ENCODE measurements at places on chromosomes 4 and X. TPM values are rescaled to one million over a fixed set of nuclear protein-coding genes. Genes with fewer than 3 reads are reported as not detected.

DNA sequence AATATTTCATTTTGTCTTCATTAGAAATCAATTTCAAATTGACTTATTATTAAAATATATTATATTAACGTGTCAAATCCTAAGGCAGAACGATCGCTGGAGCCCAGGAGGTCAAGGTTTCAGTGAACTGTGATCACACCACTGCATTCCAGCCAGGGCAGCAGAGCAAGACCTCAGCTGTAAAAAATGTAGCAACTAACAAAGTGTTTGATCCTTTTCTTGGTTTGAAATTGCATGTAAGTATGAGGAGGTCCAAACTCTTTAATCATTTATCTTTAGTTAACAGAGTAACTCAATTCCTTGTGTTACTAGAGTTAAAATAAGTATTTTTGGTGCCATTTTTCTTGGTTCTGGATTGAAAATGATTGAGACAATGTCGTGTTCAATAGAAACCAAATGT lies 1033.9 kb downstream of the NLGN4X start:
- DNase-seq = no peak

WNK3 gene
- 0.27 TPM for total RNA-seq

DNA sequence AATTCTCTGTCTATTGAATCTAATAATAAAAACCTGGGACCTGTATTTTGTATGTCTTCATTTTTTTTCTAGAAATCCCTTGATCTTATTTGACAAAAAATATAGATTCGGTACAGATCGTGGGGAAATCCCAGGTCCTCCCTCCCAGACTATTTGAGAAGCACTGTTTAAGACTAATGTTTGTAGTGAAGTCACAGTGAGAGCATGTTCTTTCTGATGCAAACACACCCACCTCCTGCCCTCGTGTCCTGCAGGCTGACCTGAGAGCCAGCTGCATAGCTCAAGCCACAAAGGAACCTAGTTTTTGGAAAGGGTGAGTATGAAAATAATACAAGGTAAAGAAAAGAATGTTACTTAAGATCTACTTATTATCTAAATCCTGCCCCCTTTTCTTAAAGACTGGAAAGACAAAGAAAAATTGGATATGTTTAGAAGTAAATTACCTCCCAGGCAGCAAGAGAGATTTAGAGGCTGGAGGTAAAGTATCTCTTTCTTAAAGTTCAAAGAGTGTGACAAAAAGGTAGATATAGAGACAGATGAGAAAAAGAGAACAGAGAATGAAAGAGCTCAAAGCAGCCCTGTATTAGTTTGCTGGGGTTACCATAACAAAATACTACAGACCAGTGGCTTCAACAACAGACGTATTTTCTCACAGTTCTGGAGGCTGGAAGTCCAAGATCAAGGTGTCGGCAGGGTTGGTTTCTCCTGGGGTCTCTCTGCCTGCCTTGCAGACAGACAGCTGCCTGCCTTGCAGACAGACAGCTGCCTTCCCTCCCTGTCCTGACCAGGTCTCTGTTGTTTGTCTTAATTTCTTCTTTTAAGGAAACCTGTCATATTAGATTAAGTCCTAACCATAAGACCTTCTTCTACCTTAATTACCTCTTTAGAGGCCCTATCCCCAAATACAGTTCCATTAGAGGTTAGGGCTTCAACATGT lies 20.4 kb upstream of the DCTD start:
- DNase-seq = no peak

GRCh38 chrX:21440911-21441310 lies 66.7 kb downstream of the CNKSR2 start:
- no peak for DNase-seq

DNA sequence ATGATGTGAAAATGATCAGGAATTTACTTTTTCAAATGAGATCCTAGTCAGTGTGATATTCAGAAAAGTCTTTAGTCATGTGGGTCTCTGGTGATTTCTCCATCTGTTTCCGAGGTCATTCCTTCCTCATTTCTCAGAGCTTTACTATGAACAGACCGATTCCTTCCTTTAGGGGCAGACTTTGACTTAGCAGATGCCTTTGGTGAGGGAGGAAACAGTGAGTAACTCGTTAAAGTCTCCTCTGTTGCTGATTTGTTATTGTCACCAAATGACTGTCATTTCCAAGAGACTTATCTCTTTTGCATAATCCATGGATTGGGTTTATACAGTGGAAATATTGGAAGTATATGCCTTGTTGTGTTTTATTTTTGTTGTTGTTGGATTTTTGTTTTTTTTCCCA lies 76.2 kb upstream of the CD99 start:
- no peak for DNase-seq

RASSF6 gene
- total RNA-seq = 27.1 TPM

ASMT gene
- total RNA-seq = not detected

DNA sequence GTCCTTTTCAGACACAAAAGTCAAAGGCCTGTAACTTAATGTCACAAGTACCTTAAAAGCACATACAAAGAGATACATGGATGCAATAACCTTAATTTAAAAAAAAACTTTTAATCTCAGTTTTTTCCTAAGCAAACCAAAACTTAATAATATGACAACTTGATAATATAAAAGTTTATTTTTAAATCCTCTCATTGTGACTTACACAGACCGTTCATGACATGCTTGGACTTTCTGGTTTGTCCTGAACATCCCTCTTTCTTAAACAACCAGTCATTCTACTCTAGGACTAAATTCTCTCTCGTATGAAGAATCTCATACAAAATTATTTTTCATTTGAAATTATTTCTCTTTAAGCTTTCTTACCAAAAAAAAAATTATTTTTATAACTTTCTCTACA lies 43.1 kb upstream of the CYP2U1 start:
- peak; percentile 11 for DNase-seq

PCDH11X gene
- total RNA-seq = 0.05 TPM

SOX3 gene
- total RNA-seq = not detected

PARM1 gene
- 120 TPM for total RNA-seq

DNA sequence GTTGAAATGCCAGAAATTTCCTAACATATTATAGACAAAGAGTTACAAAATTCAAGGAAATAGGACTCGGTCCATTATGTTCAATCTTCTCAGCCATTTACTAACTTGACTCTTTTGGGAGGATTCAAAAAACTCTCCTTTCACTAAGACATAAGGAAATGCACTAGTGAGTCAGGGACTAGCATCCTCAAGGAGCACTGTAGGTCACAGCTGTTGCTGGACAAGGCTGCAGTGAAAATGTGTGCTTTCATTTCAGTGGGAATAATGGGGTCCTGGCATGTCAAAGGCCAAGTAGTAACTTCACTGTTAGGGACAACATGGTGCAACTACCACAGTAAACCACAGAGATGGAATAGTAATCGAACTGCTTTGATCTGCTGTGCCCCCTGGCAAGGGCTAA lies 56.9 kb upstream of the ABCG2 start:
- DNase-seq = no peak

RAB33A gene
- total RNA-seq = 0.47 TPM

C4orf50 gene
- 0.09 TPM for total RNA-seq
